ENCODE measurements at places on chromosomes 7 and 10.
A peak's percentile ranks its signal among the peaks of the same experiment; 100 is the strongest.

DNA sequence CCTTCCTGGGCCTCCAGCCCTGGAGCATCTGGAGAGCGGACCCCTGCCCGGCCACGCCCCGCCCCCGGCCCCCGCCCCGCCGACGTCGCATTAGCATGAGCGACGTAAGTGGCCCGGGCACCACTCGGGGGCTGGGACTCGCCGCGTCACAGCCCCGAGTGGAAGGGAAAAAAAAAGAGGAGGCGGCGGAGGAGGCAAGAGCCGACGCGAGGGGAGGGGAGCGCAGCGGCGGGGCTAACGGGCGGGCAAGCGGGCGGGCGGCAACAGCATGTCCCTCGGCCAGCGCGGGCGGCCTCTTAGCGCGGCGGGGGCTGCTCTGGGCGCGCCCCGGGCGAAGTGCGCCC, at the start of gene SLC18A3:
Gene SLC18A3 (plus strand): TSS at position 197 of the 344 bp plus-strand sequence. CDS start 431 bp downstream, outside the sequence.
- DNase-seq = no peak

GRCh38 chr10:125247576-125247975, 87.2 kb upstream of the CTBP2 start:
- no peak for DNase-seq

DNA sequence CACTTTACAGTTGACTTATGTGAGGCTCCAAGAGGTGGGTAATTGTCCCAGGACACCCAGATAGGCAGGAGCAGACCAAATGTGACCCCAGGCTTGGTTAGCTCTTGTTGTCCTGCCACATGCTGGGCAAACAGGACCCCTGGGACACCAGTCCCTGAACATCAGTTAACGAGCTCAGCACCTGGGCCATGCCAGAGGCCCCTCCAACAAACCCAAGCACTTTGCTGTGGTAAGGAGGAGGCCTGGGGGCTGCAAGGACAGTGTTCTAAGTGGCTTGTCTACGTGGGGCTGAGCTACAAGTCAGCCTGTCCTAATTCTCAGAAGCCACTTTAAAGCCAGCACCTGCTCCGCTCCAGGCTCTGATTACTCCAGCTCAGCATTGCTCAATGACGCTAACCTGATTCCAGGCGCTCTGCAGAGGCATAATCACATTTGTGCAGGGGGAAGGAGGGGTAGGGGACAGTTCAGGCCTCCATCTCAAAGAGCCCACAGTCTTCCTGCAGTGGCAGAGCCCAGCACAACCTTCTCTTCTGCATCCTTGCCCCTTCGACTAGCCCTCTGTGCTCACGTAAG, 57.2 kb downstream of the DDC start:
- no peak for DNase-seq

GRCh38 chr10:127612-128432, 7.4 kb upstream of the ZMYND11 start:
- DNase-seq = no peak

DNA sequence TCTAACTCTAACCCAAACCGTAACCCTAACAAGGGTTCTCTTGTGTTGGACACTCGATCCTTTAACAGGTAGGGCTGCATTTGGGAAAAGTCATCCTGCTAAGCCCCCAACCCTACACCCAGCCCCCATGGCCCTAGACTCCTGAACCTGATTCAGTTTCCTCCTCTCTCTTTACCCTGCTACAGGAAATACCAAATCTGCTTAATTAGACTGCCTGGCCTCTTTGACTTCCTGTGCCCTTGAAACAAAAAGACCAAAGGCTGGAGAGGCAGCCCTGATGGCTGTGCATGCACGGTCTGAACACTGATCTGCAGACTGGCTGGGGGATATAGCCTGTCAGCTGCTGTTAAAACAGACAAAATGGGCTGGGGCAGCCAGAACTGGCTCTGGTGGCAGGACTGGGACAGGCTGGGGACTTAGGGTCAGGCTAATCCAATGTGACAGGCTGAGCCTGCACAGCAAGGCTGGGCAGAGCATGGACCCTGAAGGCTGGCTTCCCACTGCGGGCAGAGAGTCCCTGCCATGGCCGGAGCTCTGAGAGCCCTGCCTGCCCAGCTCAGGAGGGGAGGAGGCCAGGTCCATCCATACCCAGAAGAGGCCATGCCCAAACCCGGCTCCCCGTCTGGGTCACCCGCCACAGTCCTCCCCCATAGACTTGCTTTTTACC, 51.0 kb upstream of the MSMB start:
- DNase-seq = no peak

DNA sequence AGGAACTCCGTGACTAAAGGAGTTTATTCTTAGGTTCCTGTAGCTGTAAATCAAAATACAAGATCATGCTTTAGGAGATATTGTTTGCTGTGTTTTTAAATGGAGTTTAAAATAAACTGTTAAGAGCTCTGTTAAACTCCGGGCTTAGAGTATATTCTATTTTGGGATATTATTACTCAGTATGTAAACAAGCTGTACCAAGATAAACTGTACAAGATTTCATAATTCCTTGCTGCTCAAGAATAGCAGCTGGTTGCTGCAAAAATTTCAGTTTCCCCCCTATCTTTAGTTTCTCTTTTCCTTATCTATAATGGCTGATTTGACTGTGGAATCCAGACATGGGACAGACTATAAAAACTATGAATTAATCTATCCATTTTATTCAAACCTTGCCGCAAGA, 215.7 kb downstream of the HTR7 start:
- DNase-seq = peak; percentile 2

GRCh38 chr7:1449501-1449900, 9.8 kb downstream of the MICALL2 start:
- DNase-seq = no peak

GRCh38 chr10:71745664-71746250, 26.2 kb upstream of the C10orf105 start:
- DNase-seq = no peak

DNA sequence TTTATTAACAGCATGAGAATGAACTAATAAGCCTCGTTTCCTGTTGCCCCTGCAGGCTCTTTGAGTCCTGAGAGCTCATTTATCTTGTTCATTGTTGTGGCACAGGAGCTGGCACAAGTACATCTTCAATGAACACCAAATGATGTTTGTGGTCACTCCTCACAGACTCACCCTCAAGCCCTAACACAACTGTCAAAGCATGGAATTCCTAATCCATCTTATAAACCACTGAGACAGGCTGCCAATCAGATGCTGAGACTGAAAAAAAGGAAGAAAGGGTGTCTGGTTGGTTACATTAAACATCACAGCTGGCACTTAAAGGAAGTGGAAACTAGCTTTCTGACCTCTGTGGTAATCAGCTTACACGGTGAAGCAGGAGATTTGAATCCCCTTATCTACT, 7.7 kb upstream of the CCDC172 start:
- no peak for DNase-seq

DNA sequence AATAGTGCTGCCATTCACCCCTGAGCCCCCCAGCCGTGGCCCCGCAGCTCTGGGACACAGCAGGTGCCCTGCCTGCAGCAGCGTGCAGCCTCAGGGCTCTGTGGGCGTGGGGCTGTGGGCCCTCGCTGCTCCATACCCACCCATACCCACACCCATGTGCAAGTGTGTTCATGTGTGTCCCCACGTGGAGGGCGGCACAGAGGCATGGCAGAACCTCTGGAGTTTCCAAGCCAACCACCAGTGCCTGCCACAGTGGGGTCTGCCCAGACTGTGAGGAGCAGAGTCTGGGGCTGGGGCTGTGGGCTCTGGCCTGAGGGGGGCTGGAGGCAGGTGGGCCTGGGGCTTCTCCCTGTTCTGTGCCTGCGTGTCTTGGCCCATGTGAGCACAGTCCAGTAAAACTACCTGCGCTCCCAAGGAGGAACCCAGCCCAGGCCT, 2.4 kb downstream of the PRAP1 start:
- no peak for DNase-seq

DNA sequence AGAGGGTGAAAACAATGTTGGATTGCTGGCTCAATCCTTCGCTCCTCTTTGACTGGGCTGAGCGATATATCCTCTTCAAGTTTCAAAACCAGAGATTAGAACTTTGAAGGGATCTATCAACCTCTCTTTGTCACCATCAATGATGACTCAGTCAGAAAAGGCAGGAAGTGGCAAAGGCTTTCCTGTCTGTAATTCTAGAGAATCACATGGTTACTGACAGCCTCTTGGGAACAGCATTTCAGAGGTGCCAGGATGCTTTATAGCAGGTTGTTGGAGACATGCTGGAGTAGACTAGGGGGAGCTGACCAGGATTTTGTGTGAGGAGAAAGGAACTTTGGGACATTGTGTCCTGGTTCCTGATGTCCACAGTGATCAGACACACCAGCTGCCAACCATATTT, 81.3 kb downstream of the PRKCQ start:
- DNase-seq = peak; percentile 27

GRCh38 chr10:92305133-92306072, 14.4 kb downstream of the MARCHF5 start:
- no peak for DNase-seq

DNA sequence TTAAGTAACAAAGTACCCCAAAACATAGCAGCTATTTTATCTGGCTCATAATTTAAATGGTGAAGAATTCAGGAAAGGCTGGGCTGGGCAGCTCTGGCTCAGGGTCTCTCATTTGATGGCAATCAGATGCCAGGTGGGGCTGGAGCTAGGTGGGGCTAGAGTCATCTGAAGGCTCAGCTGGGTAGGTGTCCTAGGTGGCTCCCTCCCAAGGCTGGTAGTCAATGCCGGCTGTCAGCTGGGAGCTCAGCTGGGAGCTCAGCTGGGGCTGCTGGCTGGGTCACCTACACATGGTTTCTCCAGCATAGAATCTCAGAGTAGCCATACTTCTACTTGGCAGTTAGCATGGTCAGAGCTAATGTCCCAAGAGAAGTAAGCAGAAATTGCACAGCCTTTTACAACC, 34.1 kb downstream of the OSBPL3 start:
- no peak for DNase-seq

DNA sequence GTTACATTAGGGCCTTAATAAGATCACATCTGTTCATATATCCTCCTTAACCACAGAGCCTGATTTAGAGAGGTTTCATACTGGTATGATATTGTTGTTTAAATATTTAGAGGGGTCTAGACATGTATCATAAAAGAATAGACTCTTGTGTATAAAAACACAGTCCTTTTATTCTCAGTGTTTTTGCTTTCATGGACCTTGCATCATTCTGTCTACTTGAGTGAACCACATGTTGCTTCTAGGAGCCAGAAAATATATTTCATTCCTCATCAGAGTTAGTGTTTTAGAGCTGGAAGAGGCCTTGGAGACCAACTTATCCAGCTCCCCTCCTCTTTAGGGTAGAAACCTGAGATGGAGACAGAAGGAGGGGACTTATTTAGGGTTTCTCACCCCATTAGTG, 312.8 kb downstream of the LRMDA start:
- peak; percentile 23 for DNase-seq

DNA sequence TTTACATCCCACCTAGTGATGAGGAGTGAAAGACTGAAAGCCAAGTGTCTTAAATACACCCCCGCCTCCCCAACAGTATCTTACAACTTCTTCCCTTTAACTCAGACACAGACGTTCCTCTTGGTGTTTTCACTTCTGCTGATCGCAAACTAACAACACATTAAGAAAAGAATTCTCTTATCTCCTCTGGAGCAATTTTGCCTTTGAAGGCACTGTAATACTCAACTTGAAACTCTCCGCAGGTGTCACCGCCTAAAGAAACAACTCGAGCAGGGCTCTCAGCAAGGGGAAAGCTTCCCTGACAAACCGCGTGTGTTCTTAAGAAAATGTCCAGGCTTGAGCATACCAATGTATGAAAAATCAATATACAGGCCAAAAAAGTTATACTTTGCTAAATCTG, 452 bp downstream of the SEMA3C start:
- no peak for DNase-seq

GRCh38 chr7:95569720-95570119, 26.6 kb downstream of the PDK4 start:
- DNase-seq = no peak

GRCh38 chr10:100728928-100729861, 16.2 kb upstream of the PAX2 start:
- no peak for DNase-seq

DNA sequence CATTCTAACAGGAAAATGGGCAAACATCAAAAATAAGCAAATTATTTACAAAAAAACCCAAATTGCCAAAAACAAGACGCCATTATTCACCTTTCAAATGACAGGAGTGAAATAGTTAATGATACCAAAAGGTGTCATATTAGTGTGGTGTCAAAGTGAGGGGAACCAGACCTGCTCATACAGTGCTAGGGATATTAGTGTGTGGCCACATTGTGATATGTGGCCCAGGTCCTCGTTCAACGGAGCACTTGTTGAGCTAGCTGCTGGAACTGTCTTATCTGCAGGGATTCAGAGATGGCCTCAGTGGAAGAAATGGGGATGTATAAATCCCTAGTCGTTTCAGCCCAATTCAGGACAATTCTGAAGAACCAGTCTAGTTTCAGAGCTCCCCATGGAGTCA, 41.2 kb downstream of the GPR85 start:
- DNase-seq = no peak

DNA sequence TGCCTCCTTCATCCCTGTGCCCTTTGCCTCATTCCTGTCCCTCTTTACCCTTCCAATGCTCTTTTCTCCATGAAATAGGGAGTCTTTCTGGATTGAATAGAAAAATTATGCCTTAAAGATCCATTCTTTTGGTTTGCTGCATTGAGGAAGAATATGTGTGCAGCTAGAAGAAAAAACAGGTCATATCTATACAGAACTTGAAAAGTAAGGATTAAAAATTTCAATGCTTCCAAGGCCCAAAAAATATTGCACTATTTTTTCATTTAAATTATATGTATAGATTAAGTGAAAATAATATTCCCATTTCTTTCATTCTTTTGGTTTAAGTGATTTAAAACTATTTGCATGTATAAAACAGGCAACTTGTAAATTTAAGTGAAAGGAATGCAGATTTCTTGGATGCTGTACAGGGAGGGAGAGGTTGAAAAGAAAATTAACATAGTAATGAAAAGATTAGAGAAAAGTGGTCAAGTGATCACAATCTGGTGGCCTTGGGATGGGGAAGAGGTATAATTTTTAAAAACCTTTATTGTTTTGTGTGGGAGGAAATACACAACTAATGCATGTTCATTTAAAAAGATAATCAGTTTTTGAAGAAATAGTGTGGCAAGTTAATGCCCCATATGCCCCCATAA, 18.5 kb upstream of the EVX1 start:
- no peak for DNase-seq

- no peak for DNase-seq
These were observed 979.3 kb upstream of the CELF2 start for GRCh38 chr10:10038348-10038747.
